ENCODE measurements at places on chromosomes 13 and 19.

- DNase-seq: no peak
Measured at GRCh38 chr13:64130171-64130570, 2714.5 kb upstream of the PCDH20 start.

DNA sequence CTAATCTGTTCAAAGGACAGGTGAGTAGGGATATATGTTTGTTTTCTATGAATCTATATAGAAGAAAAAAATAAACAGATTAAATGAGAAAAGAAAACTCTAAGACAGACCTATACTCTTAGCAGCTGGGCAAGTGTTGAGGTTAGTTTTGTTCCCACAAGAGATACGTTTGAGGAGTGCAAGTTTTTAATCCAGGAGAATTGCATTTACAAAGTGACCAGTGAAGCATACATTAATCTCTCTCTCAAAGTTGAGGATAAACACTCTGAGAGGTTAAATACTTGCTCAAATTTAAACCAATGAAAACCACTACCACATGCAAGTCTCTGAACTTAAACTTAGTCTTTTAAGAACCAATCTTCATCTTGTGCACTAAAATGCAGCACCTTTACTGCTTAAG lies 930.5 kb upstream of the MIR17HG start:
- DNase-seq: no peak

- DNase-seq: no peak
Measured at GRCh38 chr19:11754663-11755062, 12.1 kb upstream of the ZNF441 start.

DNA sequence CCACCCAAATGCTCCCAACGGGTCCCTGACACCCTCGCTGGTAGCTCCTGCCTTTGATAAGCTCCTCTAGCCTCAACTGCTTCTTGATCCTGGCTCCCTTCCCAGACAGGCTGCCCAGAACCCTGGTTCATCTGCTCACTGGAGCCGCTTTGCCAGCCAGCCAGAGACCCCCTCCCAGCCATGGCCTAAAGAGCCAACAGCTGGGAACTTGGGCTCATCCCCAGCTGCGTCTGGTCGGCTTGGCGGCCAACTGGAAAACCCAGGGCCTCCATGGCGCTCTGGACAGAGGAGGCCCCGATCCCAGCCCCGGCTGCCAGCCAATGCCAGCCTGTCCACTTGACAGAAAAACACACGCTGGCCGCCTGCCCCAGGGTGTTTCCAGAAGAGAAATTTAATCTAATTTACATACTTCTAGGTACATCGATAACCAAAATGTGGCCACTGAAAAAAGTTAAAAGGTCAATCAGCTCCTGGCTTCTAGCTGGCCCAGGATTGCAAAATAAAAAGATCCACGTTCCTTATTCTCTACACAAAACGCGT lies 3.0 kb upstream of the AKAP8L start:
- DNase-seq: peak; percentile 59

DNA sequence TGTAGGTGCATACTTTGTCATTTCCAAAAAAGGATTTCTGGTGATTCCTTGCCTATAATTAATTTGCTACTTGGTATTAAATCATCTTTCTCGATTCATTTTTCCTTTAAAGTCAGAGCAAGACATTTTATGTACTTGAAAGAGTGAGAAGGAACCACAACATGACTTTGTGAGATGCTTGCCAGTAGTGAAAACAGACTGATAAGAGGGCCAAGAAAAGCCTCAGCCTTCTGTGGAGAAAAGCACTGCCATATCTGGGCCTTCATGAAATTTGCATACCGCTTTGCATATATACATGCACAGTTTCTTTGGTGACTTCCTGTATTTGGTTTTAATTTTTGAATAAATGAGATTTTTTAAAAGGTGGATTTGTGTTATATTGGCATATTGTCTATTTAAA lies 128.4 kb downstream of the CDK8 start:
- no peak for DNase-seq

GRCh38 chr13:113166681-113167080 lies 8.2 kb downstream of the PROZ start:
- no peak for DNase-seq

GRCh38 chr13:27660511-27660910 lies 38.8 kb downstream of the POLR1D start:
- no peak for DNase-seq

GRCh38 chr19:58586133-58586765 lies 13.1 kb upstream of the MZF1 start:
- DNase-seq: no peak

- no peak for DNase-seq
Measured at GRCh38 chr19:34306213-34306661, 51.9 kb downstream of the GARRE1 start.

DNA sequence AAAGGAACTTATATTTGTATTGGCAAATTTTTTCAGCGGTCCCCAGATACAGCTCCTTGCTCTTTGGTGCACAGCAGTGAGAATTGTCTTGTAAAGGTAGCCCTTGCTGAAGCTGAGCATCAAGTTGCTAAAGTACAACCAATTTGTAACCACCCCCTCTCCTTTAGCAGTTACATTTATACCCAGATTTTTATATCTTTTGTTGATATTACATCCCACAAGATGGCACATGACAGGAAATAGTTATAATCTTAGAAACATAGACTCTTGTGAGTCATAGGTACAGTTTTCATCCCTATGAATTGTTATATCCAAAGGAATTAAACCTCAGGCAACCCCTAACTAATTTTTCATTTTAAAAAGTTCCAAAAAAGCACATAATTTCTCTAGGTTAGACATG lies 523.0 kb upstream of the SLITRK1 start:
- DNase-seq: no peak

DNA sequence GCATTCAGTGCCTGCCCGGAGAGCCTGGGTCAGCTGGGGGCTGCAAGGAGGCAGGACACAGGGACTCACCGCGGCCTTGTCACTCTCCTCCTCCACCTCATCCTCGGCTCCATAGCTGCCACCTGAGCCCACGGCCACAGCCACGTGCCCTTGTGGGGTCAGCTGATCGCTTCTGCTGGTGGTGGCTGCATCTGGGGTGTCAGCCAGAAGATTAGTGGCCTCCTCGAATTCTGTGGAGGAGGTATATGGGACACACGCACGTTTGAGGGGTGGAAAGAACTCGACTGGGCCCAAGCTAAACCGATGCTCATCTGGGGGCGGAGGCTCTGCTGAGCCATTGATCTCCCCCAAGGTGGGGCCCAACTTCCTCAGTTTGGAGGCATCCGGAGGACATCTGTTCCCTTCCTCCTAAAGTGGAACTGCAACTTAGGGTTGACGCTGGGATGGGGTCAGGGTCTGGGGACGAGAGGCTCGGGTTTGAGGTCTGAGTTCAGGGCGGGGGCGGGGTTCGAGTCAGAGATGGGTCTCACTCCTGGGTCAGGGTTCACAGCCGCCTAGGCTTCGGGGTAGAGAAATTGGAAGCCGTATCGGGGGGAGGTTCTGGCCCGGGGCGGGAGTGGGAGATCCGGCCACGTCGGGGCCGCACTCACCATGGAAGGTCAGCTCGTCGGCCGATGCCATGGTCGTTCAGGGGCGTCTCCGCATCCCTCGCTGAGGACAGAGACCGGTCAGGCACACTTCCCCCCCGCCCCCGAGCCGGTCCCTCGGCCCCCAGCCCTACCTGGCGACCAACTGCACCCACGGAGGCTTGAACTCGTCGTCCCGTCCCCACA lies 493 bp downstream of the YIPF2 start:
- DNase-seq: no peak

- no peak for DNase-seq
Measured at GRCh38 chr19:57512845-57513244, 13.1 kb downstream of the ZNF773 start.

Measured in amygdala (tissue), 56 donors.